ENCODE measurements at places on chromosomes 12 and 14.

DNA sequence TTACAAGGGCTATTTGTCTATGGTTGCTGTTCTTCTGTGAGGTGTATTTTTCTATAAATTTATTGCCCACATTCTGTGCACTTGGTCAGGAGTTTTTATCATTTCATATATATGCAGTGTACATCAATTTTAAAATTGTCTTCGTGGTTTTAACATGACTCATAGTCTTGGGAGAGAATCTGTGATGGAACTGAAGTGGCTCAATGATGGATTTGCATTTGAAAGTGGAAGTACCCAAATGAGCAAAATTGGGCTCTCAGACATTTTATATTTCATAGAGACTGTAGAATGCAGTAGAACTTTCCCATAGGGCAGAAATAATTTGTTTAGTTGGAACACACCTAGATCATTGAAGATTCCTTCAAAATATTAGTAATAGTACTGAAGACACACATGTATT lies 1.9 kb upstream of the SCFD1 start:
- DNase-seq, result no peak

- DNase-seq, result no peak
Measured at GRCh38 chr14:68293404-68293803, 473.8 kb downstream of the RAD51B start.

GRCh38 chr12:40511341-40511740 lies 180.9 kb upstream of the CNTN1 start:
- no peak for DNase-seq

GRCh38 chr12:119378903-119379302 lies 44.4 kb downstream of the CCDC60 start:
- DNase-seq, result no peak

GRCh38 chr14:48792376-48793024 lies 793.7 kb downstream of the RPS29 start:
- no peak for DNase-seq

GRCh38 chr12:47080725-47081502 lies 1.2 kb upstream of the AMIGO2 start:
- no peak for DNase-seq

DNA sequence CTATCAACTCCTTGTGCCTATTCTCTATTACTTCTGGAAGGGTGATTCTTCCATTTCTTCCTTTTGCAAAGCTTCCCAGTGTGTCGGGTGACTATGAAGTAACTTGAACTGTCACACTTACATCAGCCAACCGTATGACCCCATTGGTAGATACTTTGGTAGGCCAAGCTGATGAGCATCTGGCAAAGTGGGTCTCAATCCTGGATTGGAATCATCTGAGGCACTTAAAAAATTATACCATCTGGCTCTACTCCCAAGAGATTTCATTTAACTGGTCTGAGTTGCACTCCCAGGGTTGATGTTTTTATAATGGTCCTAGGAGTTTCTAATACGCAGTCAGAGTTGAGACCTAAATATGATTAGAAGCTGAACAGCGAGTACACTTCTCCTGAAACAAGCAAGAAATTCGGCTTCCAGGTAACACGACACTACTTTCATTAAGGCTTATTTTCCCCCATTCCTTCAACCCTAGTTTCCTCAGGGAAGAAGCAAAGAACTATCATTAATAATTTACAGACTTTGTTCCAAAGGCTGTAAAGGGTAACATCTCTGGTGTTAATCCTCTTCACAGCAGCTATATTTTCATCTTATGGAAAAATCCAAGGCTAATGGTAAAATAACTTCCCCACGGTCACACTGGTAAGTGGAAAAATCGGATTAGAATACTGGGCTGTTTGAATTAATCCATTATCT lies 76.8 kb downstream of the PDE6H start:
- DNase-seq, result no peak

GRCh38 chr12:102503056-102503681 lies 22.8 kb upstream of the IGF1 start:
- no peak for DNase-seq

DNA sequence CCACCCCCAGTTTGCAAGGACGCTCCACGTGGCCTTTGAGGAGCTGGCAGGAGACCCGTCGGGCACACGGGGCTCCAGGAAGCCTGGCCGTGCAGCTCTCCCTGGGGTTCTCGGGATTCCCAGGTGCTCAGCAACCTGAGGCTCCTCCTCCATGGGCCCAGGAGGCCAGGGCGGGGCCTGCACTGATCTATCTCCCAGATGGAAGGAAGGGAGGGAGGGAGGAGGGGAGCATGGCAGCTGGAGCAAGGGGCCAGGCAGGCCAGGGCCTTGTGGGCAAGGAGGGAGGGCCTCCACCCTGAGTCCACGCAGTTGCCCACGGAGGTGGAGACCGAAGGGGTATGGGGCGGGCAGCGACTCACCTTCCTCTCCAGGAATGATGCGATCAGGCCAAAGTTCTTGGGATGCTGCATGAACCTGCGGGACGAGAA lies 127.3 kb downstream of the RFLNA start:
- no peak for DNase-seq

DNA sequence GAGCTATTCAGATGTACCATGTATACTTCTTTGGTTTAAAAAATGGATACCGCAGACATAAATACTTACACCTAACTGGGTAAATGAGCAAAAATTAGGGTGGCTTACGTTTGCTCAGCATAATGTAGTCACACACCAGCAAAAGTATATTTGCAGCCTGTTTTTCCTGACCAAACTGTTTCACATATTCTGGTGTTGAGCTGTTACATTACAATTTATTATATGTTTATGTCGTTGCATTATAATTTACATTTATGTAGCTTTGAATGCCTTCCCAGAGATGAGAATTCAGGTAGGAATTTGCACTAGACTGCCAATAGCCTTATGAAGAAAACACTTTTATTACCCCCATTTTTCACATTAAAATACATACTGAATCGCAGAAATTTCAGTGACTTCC lies 183.3 kb downstream of the PTPRO start:
- no peak for DNase-seq

DNA sequence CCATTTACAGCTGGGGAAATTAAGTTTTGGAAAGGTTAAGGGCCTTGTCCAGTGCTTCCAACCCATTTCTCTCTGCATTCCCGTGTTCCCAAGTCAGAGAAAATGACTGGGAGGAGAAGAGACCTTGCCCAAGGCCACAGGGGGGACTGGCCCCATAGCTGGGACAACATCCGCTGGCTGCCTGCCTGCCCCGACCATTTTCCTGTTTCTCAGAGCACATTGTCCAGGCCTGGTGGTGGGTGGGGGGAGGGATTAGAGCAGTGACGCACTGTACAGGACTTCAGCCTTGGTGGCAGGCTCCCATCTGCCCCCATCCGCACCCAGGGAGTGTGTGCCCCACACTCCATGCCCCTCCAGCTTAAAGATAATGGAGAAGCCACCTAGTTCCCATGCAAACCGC lies 27.7 kb downstream of the DIO3 start:
- no peak for DNase-seq

DNA sequence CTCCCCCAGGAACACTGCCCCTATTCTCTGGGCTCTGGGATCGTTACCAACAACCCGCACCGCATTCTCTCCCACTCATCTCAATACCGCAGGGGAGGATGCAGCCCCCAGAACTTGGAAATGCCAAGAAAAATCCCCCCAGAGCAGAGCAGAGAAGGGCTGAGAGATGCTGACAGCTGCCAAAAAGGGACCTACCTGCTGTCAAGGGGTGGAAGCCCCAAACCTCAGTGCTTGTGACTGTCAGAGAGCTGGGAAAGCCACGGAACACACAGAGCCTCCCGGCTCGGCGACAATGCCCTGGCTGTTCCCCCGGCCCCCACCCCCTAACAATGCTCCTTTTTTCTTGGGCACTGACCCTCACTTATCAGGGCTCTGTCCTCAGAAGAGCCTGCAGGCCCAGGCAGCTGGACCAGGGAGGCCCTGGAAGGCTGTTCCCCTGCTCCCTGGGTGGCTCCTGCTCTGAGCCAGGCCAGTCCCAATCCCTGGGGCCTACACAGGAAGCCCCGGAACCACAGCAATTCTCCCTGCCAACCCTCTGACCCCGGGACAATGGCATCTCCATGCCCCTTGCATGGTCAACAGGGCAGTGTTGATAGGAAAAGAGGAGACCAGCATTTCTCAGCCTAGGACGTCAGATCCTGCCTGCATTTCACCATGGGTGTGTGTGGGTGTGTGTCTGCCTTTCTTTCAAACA lies 78.9 kb downstream of the ITPK1 start:
- DNase-seq, result no peak

DNA sequence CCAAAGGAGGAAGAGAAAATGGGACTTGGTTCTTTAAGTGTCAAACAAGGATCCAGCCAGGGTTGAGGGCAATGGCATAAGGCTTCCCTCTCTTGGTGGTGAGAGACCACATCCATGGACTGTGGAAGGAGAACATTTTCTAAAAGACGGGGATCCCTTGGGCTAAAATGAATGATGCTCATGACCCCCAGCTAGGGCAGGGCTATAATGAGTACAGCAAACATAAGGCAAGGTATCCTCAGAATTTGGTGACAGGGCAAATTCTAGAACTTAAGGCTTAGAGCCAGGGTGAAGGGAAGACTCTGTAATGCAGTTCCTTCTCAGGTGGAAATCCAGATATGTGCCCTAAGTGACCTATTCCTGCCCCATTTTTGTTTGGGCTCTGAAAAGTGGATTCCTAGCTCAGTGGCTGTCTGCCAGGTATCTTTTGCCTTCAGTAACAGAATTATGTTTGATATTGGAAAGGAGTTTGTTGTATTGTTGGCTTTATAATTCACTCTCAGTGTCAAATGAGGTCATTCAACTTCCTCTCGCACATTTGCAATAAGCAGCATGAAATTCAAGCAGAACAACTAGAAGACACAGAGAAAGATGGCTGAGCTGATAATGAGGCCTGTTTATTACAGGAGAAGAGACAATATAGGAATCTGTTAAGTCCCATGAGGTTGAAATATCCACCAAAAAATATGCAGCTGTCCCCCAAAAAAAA lies 76.8 kb downstream of the DAD1 start:
- DNase-seq, result no peak

DNA sequence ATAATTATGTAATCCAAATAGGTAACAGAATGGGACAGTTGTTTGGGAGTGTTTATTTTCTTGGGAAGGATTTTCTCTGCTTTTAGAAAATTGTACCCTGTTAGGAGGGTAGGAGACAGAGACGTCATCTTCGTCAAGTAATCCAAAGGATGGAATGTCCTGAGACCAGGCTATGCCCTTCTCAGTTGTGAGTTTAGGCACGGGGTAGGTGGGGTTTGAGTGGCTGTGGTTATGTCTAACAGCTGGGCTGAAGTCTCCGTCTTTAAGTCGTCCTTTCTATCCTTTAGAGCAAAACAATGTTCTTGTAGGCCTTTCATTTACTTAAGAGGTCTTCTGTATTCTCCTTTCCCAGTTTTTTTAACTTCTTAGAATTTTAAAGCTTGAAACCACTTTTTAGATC lies 5.7 kb downstream of the SOCS2 start:
- DNase-seq, result no peak

DNA sequence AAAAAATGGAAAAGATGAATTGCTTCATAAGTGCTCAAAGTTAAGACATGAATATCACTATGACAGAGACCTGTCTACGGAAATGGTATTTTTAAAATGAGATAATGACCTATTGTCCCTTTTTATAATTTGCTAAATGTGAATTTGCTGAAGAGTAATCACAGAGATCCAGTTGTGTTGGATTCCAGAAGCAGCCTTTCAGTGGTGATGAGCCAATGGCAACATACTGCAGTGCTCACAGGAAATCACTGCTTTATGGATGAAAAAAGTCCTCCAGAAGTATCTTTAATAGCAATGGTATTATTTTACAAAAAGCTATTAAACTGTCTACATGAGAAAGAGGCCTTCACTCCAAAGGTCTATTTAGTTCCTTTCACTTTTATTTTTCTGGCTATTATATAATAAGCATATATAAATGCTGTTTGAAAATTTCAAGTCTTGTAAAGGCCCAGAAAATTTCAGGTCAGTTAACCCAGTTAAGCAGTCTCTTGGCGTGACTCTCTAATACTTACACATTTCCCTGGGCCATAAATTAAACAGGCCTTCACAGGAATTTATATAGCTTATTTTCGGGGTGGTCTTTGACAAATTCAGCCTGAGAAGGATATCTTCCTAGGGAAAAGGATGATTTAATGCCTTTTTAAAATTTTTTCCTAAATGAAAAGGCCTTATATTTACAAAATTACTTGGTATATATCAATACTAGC lies 55.4 kb downstream of the KCNJ8 start:
- no peak for DNase-seq

DNA sequence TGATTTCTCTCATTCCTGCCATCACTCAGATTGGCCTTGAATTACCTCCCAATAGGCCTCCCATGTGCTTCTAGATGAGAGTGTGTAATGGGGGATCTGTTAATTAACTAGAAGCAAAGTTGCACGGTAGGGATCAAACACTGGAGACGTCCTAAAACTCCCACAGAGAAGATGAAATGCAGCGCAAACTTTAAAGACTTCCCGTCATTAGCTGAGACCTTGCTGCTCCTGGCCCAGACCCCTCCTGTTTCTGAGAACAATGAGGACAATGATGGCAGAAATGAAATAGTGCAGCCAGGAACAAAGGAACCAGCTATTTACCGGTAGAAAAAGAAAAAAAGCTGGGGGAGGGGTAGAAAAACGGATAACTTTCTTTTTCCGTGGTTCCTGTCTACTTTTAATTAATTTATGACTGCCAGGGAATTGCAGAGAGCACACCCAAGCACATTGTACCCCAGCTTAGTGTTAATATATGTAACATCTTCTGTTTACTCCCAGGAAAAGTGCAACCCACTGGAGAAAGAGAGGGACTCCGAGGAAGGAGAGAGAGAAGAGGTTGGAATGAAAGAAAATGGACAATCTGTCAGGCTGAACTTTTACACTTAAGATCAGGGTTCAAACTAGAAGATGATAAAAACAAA lies 280.7 kb upstream of the SOX5 start:
- no peak for DNase-seq

DNA sequence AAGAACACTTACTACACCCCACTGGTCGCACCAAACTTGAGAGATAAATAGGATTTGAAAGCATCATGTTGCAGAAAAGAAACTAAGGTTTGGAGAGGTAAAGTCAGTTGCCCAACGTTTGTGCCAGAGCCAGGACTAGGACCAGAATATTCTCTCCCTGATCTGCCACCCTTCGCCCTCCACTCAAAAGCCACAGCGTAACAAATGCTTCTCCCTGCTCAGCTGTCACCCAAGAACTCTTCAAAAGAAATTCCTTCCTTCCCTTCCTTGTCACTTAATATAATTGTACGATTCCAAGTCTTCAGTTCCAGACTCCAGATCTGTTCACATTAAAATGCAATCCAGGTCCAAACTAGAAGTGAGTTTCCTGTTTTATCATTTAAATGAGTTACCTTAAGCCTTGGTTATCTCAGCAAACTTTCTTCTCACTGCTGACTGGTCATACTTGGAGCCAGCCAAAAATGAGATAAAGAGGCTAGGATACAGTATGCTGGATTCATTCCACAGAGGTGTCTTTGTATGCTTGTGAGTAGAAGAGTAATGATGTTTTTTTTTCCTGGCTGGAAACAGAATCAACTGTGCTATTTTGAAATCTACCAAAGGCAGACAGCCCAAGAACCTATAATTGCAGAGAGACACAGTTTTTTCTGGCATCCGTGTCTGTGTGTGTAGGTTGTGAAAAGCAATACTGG lies 12.8 kb upstream of the PPFIBP1 start:
- no peak for DNase-seq

DNA sequence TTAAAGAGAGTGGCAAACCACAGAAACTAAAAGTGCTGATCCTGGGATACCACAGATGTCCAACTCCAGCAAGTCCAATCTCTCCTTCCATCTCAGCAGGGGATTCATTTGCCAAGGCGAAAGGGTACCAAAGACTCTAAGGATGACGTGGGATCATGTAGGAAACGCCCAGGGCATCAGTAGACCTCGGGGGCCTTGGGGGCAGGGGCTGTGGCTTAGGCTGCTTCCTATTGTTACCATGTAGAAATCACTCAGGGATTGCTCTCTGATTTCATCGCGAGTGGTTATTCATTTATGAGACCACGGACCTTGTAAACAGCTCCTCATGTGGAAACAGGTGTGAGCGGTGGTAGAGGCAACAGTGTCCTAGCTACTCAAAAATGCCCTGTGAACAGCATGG lies 149.3 kb upstream of the FKBP4 start:
- no peak for DNase-seq

All from NCI-H1105 (cell line).